ENCODE measurements at places on chromosomes 1 and 21. TPM values are rescaled to one million over a fixed set of nuclear protein-coding genes. Genes with fewer than 3 reads are reported as not detected.

Gene CDCA8
- total RNA-seq: 61.7 TPM

Gene JTB
- 145 TPM for total RNA-seq

Gene MAP3K21
- total RNA-seq: 3.1 TPM

Gene SNX7
- 0.18 TPM for total RNA-seq

DNA sequence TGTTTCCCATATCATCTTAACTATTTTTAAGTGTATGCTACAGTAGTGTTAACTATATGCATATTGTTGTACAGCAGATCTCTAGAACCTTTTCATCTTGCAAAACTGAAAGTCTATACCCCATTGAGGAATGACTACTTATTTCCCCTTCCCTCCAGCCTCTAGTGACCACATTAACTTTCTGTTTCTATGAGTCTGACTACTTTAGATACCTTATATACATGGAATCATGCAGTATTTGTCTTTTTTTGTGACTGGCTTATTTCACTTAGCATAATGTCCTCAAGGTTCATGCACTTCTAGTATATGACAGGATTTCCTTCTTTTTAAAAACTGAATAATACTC lies 96.5 kb upstream of the BTG3 start:
- peak overlapping the region; percentile 11 for H3K4me3 ChIP-seq
- H3K27ac ChIP-seq: no peak overlapping the region
- peaks cover 2% of the 10 kb centered on the region for H3K27me3 ChIP-seq
- H3K4me1 ChIP-seq: peaks cover 13% of the 10 kb centered on the region

DNA sequence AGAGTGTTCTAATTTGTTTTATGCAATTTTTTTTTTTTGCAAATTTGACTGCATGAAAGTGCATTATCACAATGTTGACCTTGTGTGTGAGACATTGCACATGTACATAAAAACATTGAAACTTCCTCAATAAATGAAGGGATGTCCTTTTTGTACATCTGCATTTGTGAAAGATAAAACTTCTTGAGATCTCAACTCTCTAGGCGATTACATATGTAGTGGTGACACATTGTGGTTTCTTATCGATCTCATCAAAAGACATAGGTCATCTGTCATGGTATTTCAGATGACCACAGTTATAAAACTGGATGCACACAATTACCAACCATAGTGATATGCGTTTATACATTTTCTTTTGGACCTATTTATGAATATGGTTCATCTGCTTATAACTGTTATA lies 35.6 kb upstream of the C21orf91 start:
- H3K27me3 ChIP-seq: no peaks in the 10 kb centered on the region
- H3K27ac ChIP-seq: no peak overlapping the region
- H3K4me3 ChIP-seq: no peak overlapping the region
- H3K4me1 ChIP-seq: no peaks in the 10 kb centered on the region
- DNase-seq: no peak

- no peaks in the 10 kb centered on the region for H3K36me3 ChIP-seq
- H3K4me3 ChIP-seq: no peak overlapping the region
- no peaks in the 10 kb centered on the region for H3K4me1 ChIP-seq
- no peak overlapping the region for H3K27ac ChIP-seq
- H3K27me3 ChIP-seq: no peaks in the 10 kb centered on the region
Measured at GRCh38 chr1:219365451-219365850, 191.8 kb downstream of the LYPLAL1 start.

- peak; percentile 81 for DNase-seq
- H3K27ac ChIP-seq: no peak overlapping the region
- H3K27me3 ChIP-seq: no peaks in the 10 kb centered on the region
Measured at GRCh38 chr1:40774266-40774998, 9.2 kb upstream of the KCNQ4 start.

DNA sequence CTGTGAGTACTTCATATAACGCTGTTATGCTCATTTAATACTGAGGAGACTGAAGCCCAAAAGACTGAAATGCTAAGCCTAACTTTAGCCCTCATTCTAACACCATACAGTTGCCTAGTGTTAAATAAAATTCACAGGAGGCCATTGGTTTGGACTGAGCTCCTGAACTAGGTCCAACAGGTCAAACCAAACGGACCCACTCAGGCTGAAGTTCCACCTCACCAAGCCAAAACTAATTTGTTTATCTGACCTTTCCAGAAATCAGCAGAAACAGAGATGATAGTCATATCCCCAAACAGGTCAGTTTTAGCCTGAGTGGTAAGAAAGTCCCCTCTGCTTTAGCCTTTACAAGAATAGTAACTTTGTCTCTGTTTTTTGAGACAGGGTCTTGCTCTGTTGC lies 311.3 kb upstream of the ZP4 start:
- no peak overlapping the region for H3K4me3 ChIP-seq
- no peaks in the 10 kb centered on the region for H3K27me3 ChIP-seq
- H3K36me3 ChIP-seq: no peaks in the 10 kb centered on the region
- no peaks in the 10 kb centered on the region for H3K4me1 ChIP-seq

DNA sequence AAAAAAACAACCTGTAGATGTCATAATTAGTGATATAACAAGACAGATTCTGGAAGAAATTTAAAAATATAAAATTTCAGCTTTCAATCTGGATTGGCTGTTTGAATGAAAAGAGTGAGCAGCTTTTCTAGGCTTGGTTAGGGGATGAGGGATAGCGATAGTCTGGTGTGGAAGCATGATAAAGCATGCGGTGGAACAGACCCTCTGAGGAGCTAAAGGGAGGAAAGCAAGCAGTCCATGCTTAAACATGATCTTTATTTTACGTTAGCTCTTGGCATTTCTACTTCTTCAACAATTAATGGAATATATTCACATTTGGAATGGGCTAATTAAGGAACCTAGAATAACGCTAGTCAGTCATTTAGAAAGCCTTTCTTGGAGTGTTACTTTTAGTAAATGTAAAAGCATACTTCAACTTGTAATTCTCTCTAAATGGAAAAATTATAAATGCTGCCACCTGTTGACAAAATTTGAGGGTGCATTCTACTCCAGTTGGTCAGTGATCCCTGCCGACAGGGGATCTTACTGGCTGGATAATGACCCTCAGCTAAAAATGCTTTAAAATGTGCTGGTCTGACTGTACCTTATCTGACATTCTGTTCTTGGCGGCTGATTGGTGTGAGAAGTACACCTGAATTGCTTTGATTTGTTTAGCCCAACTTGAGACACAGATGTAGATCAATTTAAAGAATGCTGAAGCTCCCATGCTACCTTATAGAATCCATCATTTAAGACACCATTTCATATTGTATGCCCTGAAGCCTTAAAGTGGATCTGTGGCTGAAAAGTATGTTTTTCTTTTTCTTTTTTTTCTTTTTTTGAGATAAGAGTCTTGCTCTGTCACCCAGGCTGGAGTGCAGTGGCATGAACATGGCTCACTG lies 61.2 kb downstream of the AK4 start:
- H3K4me3 ChIP-seq: no peak overlapping the region
- H3K36me3 ChIP-seq: peaks cover 5% of the 10 kb centered on the region
- H3K4me1 ChIP-seq: peaks cover 25% of the 10 kb centered on the region
- peaks cover 4% of the 10 kb centered on the region for H3K27me3 ChIP-seq
- DNase-seq: peak; percentile 20

DNA sequence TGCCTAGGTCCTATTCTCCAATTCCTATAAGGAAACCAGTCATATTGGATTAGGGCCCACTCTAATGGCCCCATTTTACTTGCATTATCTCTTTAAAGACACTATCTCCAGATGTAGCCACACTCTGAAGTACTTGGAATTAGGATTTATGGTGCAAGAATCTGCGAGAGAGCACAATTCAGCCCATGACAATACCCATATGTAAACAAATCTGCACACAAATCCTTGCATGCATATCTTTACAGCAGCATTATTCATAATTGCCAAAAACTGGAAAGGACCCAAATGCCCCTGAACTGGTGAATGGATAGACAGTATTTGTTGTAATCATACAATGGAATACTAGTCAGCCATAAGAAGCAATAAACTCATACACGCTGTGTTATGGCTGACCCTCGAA lies 229.8 kb upstream of the ADAMTS5 start:
- no peaks in the 10 kb centered on the region for H3K4me1 ChIP-seq
- DNase-seq: no peak
- H3K36me3 ChIP-seq: no peaks in the 10 kb centered on the region
- H3K27me3 ChIP-seq: no peaks in the 10 kb centered on the region

- H3K36me3 ChIP-seq: no peaks in the 10 kb centered on the region
- peaks cover 9% of the 10 kb centered on the region for H3K27me3 ChIP-seq
- no peak for DNase-seq
- no peak overlapping the region for H3K27ac ChIP-seq
- no peaks in the 10 kb centered on the region for H3K4me1 ChIP-seq
- H3K4me3 ChIP-seq: no peak overlapping the region
Measured at GRCh38 chr1:212652609-212653008, 44.0 kb downstream of the ATF3 start.

- H3K4me1 ChIP-seq: peaks cover 2% of the 10 kb centered on the region
- no peaks in the 10 kb centered on the region for H3K36me3 ChIP-seq
- no peak overlapping the region for H3K27ac ChIP-seq
- no peaks in the 10 kb centered on the region for H3K27me3 ChIP-seq
- peak; percentile 59 for DNase-seq
- no peak overlapping the region for H3K4me3 ChIP-seq
Measured at GRCh38 chr1:86419277-86419903, 4.6 kb upstream of the CLCA2 start.

All from activated CD4-positive, alpha-beta T cell treated with anti-CD3 and anti-CD28 coated beads for 36 hours (primary cell).